ENCODE measurements at places on chromosomes 12 and 14.

- no peak for DNase-seq
Measured at GRCh38 chr14:96055753-96056508, 16.8 kb downstream of the C14orf132 start.

DNA sequence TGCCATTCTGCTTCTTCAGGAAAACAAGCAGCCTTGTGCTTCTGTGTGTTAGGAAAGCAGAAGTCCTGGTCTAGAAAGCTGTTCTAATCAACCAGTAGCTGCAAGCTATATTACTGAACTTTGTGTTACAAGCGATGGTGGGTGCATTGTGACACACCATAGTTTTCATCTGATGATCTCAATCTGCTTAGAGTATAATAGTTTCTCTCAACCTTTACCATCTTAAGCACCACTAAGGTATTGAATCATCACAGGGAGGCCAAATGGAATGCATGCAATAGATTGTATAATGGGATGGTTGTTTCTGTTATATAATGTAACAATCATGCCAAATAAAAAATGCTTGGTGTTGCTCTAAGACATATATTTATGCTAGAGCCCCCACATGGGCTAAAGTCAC lies 771.7 kb downstream of the NOVA1 start:
- DNase-seq: no peak

DNA sequence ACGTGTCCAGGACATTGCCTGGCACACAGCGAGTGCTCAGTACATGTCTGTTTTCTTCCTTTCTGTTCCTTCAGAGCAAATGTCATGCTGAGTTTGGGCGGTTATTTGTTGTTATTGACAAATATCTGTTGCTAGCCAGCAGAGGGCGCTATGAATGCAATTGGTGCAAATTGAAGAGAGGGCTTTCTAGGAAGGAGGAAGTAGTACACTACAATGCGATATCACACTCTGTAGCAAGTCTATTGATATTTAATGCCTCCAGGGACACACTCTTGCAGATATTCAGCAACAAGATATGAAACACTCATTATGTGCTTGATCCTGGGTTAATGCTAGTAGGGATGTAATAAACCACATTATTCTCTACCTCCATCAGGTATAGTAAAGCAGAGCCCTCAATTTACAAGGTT lies 267.3 kb upstream of the SRRM4 start:
- peak; percentile 55 for DNase-seq

GRCh38 chr12:123571343-123571813 lies 13.0 kb upstream of the TMED2 start:
- DNase-seq: no peak

- DNase-seq: no peak
Measured at GRCh38 chr12:76944892-76945291, 66.1 kb upstream of the CSRP2 start.

- DNase-seq: no peak
Measured at GRCh38 chr14:53412819-53413675, 259.9 kb upstream of the DDHD1 start.

GRCh38 chr12:52019113-52019770 lies 12.5 kb downstream of the TAMALIN start:
- DNase-seq: no peak

DNA sequence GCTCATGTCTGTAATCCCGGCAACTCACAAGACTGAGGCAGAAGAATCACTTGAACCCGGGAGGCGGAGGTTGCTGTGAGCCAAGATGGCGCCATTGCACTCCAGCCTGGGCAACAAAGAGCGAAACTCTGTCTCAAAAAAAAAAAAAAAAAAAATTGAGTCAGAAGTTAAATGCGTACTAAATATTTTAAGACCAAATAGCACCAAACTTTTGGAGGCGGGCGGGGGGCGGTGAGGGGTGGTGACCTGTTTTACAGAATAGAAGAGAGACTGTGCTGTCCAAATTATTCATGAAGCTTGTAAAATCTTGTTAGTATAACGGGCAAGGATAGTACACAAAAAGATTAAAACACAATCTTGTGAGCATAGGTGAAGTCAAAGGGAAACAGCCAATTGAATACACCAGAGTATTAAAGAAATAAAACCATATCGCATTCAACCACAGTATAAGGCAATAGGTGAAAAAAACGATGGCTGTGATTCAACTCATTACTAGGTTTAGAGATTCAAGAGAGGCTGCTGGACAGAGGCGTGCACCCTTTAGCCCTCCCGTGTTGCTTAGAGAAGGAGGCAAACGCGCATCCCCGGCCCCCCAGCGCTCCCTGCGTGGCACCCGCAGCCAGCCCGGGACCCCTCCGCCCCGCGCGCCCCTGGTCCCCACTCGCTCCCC lies 571 bp downstream of the ZNF891 start:
- DNase-seq: no peak

DNA sequence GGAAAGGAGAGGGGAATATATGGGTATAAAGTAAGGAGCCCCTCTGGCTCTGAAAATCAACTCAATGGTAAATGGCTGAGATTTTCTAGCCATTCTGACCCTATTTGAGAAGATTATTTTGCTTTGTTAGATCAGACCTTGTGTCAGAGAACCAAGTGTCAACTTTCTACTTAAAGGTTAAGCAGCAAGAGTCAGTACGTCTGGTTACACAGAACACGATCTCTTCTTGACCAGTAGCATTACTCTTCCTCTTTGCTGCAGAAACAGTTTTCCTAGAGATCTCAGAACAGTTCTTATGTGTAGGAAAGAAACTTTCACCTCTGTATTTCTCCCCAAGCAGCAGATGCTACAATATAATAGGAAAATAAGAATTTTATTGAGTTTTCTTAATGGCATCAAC lies 47.4 kb upstream of the BTG1 start:
- DNase-seq: no peak

DNA sequence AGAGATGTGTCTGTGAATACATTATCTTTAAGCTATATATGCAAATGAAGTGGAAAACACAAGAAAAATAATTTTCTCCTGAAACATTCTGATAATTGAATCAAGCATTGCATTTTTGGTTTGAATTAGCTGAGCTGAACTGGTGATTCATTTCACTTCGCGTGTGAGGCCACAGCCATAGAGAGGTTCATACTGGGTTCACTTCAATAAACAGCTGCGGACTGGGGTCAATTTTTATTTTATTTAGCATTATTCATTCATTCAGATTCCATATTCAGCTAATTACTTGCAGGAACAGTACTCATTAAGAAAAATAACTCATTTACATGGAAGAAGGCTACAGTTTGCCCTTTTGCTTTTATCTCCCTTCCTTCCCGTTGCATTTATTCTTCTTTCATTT lies 195.2 kb upstream of the LRIG3 start:
- DNase-seq: no peak

- DNase-seq: no peak
Measured at GRCh38 chr12:64237382-64237781, 15.3 kb upstream of the KICS2 start.

- DNase-seq: peak; percentile 91
Measured at GRCh38 chr12:26884765-26885576, 52.0 kb upstream of the ITPR2 start.

DNA sequence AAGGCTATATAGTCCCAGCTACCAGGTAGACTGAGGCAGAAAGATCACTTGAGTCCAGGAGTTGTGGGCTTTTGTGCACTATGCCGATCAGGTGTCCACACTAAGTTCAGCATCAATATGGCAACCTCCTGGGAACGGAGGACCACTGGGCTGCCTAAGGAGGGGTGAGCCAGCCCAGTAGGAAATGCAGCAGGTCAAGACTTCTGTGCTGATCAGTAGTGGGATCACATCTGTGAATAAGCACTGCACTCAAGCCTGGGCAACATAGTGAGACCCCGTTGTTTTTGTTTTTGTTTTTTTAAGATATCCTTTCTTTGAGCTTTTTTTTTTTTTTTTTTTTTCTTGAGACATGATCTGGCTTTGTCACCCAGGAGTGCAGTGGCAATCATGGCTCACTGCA lies 135.8 kb upstream of the AEBP2 start:
- no peak for DNase-seq

GRCh38 chr12:4809013-4809448 lies 88.8 kb downstream of the GALNT8 start:
- DNase-seq: no peak

DNA sequence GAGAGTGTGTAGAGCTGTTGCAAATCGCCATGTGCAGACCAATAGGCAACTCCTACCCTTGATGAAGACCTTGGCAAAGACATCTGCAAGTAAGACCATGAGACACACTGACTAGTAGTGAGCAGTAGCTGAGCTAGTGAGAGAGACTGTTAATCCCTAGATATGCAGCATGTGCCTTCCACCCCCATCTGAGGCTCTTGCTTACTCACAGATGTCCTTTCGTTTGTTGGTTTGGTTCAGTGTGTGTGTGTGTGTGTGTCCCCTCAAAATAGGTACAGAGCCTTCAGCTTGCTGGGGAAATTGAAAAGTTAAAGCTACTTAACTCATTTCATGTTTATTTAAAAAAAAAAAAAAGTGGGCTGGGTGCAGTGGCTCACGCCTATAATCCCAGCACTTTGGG lies 37.6 kb downstream of the MYF5 start:
- no peak for DNase-seq

GRCh38 chr12:67352682-67353081 lies 83.5 kb downstream of the CAND1 start:
- DNase-seq: no peak

- DNase-seq: no peak
Measured at GRCh38 chr14:43361751-43362150, 1145.3 kb downstream of the FSCB start.

DNA sequence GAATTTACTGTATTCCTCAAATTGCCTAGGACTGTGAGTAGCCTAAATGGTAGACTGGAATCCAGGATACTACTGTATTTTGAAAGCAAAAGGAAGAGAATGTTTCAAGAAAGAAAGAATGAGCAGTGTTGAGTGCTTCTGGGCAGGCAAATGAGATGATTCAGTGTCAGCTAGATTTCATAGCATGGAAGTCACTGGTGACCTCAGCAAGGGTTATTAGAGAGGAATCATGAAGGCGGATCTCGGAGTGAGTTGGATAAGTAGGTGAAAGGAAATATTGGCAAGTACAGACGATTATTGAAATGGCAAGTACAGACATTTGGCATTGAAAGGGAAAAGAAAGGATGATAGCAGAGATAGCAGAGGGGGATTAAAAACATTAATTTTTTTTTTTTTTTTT lies 27.1 kb downstream of the VRK1 start:
- no peak for DNase-seq

GRCh38 chr12:124790650-124791400 lies 72.8 kb downstream of the SCARB1 start:
- no peak for DNase-seq

DNA sequence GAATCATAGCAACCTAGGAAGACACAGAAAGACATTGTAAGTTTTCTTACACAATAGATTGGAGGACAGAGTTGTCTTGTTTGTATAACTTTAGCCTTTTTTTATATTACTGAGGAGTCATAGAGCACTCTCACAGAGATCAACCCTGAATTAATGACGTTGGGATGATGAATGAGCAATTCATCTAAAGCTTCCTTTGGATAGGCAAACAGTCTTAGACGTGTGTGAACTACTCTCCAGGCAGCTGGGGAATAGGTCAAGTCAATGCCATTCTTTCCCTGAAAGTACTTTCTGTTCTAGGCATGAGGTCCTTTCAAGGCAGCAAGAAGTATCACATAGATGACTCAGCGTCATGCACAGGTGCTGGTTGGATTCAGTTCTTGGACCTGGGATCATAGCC lies 369.1 kb upstream of the NOVA1 start:
- no peak for DNase-seq

- DNase-seq: no peak
Measured at GRCh38 chr12:100170313-100170858, 27.7 kb upstream of the BLTP3B start.

DNA sequence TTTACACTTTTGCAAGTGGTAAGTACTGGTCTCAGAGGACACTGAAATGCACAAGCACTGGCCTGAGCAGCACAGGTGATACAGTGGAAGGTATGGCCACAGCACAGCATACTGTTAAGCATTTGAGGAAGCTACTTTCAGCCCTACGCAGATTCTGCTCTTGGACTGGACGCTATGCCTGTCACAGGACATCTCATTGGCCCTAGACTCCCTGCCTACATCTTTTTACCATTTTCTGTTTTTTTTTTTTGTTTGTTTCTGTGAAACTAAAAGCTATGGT lies 144.2 kb upstream of the ABCD2 start:
- no peak for DNase-seq

DNA sequence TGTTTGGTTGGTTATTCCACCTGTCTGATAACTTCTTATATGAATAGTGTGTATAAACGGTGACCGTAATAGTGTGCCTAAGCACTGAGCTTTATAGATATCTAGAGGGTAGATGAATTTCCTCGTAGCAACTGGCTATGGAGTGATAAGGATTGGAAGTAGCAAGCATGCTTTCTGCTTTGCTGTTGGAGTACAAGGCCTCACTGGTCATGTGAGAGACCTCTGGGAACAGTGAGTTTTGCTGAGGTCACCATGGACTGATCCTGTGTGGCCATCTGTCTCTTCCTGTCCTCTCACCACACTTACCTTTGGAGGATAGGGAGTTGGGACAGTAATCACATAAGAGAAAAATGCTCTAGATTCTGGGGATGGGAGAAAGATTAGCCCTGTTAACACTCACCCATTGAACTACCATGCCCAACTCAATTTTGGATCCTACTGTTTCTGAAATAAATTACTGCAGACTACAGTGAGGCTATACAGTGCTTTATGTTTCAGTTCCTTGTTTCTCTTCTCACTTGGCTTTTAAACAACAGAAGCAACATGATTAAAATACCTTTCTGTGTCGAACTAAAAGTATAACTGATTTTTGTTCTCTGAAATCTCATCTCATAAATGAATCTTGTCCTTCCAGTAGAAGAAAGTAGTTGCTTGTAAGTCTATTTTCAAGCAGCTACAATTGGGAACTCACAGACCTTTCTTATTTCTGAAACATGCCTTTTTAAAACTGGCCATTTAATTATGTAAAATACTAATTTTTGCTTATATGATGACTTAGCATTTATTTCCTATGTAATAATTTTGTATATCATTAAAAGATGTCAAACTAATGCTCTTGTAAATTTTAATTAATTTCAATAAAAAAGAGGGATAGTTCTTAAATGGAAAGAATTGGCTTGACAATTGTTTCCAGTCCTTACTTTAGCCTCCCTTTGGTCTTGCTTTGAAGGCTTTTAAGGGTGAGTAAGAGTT lies 8.3 kb downstream of the TMX1 start:
- DNase-seq: no peak

GRCh38 chr12:29309320-29309902 lies 71.6 kb downstream of the ERGIC2 start:
- no peak for DNase-seq

DNA sequence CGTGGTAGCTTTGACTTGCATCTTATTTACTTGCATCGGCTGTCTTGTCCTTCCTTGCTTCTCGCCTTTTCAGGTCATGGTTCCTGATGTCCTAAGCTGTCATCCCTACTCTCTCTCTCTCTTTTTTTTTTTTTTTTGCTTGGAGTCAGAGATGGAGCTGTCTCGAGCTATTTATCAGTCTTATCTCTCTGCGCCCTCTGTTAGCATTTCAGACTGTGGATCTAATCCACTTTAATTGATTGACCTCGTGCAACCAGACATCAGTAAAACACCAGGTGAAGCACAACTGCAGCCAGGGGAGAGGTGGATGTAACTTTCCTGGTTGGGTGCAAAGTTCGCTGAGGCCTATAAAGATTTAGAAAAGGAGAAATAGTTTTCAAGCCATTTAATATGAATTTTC lies 554.8 kb downstream of the DIO2 start:
- no peak for DNase-seq
